CD4-positive, alpha-beta T cell treated with Interleukin-1 beta for 1 hour (primary cell): ENCODE measurements at places on chromosomes 2 and 18.

- DNase-seq: no peak
Observed at GRCh38 chr18:8977701-8978100, 124.8 kb upstream of the NDUFV2 start.

DNA sequence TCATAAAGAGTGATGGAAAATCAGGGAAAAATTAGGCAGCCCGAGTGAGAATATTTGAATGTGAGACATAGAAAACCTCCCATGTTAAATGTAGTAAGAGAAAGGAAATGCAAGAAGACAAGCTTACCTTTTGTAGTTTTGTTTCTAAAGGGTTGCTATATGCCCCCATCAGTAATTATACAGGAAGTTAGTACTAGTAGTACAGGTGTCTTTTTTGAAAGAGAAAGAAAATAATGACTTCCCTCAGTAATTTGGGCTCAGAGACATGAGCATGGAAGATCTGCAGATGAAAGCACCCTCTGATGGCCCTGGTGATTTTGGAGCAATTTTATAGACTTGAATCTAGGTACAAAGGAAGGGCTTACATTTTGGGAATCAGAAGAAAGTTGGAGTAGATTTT, 80.8 kb downstream of the RHBDD1 start:
- DNase-seq: no peak

DNA sequence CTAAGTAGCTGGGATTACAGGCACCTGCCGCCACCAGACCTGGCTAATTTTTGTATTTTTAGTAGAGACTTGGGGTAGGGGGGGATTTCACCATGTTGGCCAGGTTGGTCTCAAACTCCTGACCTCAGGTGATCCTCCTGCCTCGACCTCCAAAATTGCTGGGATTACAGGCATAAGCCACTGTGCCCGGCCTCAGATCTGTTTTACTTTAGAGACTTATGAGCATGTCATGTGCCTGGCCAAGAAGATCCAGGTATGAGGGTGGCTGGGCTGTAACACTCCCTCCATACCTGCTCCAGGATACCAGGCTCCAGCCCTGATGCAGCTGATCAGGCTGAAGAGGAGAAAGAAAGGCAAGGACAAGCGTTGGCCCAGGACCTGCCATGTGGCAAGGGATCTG, 125.0 kb downstream of the LPIN1 start:
- no peak for DNase-seq

DNA sequence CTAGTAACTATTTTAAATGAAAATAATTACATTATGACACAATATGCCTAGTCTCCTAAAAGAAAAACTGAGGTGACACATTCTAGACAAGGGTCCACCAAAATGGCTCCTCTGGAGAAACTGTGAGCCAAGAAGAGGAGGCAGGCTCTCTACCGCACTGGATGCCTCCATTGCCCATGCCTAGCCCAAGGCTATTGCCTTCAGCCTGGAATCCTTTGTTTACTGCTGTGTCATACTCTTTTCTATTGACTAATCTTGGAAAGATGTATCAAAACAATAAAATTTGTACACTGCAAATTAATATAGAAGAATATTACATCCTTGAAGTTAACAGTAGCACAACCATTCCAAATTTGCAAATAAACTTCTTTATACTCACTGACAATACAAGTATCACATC, 167.1 kb downstream of the RAB3GAP1 start:
- no peak for DNase-seq

- DNase-seq: no peak
Observed at GRCh38 chr2:143572421-143572820, 443.2 kb downstream of the ARHGAP15 start.

- DNase-seq: peak; percentile 17
Observed at GRCh38 chr18:46174342-46175041, 70.3 kb downstream of the HAUS1 start.

GRCh38 chr2:176018708-176019107, 16.6 kb upstream of the LNPK start:
- no peak for DNase-seq

DNA sequence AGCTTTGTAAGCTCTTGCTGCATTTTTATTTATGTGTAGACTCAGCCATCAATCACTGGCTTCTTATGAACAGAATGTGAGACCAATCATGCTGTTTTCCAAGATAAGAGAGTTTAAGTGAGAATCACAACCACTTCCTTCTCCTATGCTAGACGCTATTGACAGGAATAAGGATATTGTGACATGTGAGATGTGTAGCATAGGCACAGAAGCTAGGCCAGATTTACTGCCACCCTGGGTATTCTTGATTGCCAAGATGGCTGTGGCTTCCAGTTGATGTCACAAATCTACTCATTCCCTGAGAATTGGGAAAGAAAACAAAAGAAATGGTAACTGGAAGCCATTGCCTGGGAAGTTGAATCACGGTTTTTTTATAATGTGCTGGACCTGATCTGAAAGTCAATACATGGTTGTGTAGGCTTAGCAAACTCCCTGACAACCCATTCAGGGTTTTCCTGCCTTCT, 49.9 kb downstream of the RAB27B start:
- DNase-seq: no peak
